ENCODE measurements at places on chromosomes 2 and 18.

- no peak for DNase-seq
Observed at GRCh38 chr2:200443376-200443775, 66.5 kb downstream of the KCTD18 start.

DNA sequence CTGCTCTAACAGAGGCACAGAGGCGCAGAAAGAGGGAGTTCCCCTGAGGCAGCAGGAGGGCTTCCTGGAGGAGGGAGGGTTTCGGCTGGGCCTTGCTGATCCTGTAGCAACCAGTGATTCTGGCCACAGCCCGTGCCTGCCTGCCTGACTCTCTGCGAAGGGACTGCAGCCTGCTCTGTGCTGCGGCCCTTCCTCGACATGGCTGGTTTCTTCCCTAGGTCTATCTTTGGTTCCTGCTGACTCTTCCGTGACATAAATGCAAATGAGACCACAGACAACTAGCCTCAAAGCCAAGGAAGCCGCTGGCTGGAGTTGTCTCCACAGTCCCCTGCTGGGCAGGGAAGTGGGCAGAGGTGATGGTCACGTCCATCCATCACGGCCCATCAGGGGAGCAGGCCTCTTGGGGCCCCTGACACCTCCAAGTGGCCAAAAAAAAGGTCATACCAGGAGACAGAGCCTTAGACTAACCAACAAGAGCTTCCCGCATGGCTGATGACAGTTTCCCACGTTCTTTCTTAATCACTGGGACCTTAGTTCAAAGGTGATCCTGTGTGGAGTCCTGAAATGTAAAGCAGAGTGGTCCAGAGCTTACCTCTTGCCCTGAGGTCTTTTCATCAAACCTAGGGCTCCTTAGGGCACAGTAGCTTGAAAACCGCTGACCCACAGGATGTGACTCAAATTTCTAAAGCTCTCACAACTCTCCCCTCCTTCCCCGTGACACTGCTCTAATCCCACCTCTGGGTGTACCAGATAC lies 55.3 kb downstream of the HS1BP3 start:
- no peak for DNase-seq

DNA sequence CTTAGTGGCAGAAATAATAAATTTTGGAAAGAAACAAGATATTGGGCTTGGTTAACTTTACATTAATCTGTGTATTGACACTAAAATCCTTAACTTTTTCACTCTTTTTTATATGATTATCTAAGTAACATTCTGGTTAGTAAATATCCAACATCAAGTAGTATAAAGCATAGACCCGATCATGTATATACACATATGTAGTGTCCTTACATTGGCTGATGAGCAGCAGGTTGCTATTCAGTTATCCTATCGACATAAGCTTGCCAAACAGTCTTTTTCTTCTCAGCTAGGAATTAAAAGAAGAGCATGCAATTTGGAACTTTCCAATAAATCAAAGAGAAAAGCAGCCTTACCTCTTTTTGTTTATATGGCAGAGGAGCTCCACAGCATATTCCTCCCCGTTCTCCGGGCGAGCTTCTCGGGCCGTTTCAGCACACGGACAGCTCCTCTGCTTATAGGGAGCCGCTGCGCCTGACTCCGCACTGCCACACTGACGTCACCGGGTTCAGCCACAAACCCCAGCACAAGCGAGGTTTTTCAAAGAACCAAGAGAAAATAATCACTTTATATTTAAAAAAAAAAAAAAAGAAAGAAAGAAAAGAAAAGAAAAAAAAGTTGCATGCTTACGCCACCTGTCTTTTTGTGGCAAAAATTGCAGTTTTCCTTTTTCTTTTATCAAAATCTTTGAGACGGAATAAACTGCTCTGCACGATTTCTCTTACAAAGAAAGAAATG lies at the start of gene SCG2:
Gene SCG2 (minus strand): TSS at position 430 of the 735 bp plus-strand sequence. CDS start 3,079 bp downstream, outside the sequence.
- DNase-seq = no peak

DNA sequence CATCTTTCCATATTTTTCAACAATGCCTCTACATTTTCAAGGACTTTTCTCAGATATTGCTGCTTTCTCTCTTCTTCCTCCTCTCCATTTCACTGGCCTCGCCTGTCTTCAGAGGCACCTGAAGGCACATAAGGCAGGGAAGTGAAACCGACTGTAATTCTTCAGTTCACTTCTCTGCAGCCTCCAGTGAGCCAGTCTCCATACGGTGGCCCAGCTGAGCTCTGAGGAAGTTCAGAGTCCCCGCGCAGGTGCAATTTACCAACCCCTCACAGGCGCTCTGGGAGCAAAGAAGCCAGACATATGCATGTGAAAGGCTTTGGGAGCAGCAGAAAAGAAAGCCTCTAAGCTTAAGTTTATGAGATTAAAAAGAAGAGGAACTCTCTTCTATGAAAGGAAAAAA lies 12.4 kb downstream of the KLHL14 start:
- DNase-seq = no peak

DNA sequence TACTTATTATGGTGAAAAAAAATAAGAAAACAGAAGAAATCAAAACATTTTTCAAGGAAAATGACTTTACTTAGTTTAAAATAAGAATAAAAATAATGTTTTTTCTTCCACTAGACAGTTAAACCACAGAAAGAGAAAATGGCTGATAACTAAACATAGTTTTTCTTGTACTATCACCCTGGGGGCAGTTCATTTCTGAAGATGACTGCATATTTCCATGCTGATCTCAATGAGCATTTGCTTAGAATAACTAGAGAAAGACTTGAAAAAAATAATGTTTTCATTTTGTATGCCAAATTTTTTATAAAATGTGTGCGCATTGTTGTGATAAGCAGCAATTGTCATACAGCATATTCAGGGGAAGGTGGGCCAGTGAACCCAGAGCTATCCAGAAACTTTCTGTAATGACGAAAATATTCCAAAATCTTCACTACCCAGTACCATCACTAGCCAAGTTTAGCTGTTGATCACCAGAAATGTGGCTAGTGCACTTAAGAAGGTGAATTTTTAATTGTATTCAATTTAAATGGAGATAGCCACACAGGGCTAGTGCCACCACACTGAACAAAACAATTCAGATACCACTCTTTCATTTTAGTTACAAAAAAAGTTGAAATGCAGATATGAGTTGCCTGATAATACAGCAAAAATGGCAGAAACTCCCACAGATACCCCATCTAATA lies 513.4 kb upstream of the NETO1 start:
- no peak for DNase-seq

- peak; percentile 13 for DNase-seq
Observed at GRCh38 chr18:627231-627630, 30.2 kb upstream of the TYMS start.

GRCh38 chr2:18966131-18966530 lies 376.8 kb upstream of the NT5C1B start:
- DNase-seq = no peak

DNA sequence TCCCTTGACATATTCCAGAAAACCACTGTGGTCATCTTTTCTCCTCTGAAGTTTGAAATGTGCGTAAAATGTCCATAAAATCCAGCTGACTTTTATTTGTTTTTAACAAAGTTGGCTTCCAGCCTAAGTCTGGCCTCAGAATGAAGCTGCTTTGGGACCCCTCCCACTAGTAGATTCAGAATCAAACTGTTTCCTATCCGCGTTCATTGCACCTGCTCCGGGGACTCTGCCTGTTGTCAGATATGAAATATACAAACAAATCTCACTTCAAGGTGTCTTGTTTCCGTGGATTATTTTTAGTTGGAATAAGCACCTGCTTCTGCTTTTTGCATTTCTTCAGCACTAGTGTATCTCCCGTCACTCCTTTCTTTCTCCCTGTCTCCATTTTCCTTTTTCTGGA lies 115.7 kb upstream of the FHL2 start:
- DNase-seq = no peak

- DNase-seq = no peak
Observed at GRCh38 chr18:46596119-46596518, 60.9 kb downstream of the LOXHD1 start.

GRCh38 chr18:245282-245847 lies 22.5 kb downstream of the THOC1 start:
- no peak for DNase-seq

- DNase-seq = peak; percentile 78
Observed at GRCh38 chr2:102100371-102101096, 42.0 kb upstream of the IL1R1 start.

- DNase-seq = no peak
Observed at GRCh38 chr2:159065891-159066290, 97.5 kb downstream of the TANC1 start.

DNA sequence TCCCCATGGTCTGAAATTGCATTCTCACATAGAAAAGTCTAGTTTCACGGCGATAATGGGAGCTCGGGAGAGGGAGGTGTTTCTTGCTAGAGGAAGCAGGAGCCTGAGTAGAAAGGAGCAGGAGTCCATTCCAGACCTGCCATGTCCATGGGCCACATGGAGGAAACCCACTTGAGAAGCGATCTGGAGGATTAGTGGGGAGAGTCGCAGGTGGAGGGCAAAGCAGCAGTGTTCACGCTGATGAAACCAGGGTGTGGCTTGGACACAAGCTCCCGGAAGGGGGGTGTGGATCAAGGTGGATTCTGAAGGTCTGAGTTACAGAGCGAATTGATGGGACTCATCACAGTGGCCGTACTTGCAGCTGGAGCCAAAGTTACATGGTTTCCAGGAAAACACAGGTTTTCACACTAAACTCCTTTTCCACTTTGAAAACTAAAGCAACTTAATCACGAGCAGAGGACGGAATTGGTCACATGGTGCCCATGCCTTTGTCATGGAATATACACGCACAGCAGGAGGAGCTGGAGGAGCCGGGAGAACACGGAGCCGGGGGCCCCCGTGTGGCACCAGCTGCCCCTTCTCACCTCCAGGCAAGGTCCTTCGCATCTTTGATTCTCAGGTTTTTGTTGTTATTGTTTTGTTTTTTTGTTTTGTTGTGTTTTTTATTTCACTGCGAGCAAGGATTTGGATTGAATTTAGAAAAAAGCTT lies 255.1 kb upstream of the MYT1L start:
- DNase-seq = no peak

GRCh38 chr18:42915299-42915698 lies 200.2 kb downstream of the RIT2 start:
- DNase-seq = no peak

DNA sequence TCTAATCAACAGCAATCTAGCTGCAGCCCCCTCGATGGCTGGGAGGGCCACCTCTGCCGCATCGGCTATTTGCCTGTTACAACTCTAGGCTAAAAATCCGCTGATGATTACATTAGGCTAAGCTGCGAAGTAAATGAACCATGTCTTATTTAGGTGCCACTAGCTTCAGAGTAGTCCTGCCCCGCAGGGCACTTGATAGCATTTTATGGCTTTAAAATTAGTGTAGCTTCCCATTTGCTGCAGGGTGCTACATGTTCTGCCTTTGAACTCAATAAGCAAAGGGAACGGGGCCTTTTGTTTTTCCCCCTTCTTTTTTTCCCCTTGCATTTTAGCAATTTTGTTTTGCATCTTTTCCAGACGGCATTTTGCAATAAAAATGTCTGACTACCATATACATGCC lies 270.2 kb downstream of the GBX2 start:
- DNase-seq = no peak

DNA sequence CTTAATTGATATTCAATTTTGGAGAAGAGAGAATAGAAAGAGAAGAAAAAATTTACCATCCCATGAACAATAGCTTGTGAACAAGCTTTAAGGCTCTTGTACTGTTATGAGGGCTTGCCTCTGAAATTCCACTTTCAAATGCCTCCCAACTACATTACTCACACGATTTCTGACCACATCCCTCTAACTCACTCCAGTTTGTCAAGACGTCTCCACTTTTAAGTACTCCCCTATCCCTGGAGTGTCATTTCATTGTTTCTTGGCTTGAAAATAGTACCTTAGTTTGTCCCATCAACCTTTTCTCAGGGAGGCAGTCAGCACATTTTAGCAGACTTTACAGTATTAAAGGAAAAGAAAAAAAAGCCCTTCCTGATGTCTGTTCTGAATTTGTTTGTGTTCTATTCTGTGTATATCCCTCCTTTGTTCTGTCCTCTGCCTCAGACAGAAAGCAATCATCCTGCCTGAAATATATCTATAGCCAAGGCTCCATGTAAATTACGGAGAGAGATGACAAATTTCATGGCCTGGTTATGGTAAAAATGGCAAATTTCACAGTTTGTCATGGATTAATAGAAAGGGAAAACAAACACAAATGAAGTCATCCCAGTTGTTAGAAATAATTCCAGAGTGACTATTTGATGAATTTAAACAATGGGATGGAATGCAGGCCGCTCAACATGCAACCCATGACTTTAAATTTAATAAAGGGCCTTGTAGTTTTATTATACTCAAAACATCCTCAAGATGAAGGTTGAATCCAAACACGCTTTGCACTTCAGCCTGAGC lies 228.8 kb downstream of the ETAA1 start:
- DNase-seq = peak; percentile 76

DNA sequence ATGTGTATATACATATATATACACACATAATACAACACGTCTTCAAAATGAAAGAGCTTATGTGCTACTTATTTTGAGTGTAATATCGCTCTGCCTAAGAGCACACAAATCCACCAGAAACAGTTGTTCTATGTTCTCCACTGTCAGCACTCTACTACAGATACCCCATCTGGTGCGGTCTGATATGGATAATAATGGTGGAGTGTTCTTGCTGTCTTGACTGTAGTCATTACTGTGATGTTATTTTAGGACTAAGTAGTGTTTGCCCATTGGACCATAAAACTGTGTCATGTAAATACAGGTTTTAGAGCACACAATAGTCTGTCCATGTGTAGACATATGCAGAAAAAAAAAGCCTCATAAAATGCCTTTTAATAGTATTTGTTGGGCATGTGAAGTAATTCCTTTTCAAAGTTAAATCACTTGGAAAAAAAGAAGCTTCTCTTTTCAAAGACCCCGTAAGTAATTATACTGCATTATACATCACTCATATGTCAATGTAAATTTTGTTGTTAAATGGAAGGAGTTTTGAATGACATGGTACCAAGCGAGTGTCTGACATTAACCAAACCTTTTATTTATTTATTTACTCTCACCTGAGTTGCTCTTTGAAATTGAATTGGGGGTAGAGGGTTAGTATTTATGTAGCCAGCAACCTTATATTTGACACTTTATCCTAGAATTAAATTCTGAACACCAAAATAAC lies 1249.2 kb upstream of the ZEB2 start:
- DNase-seq = no peak

DNA sequence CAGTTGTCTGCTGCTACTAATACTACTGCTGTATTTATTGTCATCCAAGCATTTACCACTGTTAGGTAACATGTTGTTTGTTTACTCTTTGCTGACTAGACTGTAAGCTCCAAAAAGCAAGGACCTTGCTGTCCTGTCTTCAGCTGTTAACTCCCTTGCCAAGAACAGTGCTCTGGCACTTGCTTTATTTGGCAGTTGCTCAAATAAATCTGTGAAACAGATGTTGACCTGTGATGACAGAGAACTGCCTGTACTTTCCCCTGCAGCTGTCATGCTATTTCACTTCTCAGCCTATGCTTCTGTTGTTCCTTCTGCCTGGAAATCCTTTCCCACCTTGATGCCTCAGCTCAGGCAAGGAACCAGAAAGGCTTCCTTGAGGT lies 181.2 kb downstream of the ATAD2B start:
- peak; percentile 19 for DNase-seq

All from GM04503 (cell line).